A549 treated with ZK216348 at 1 μM for 4 hours (cell line): ENCODE measurements at places on chromosomes 7 and 10. TPM values are rescaled to one million over a fixed set of nuclear protein-coding genes. Genes with fewer than 3 reads are reported as not detected.

The UNCX gene
- total RNA-seq: 0.21 TPM in 1 of 5 replicates, not detected in the others

The DENND2A gene
- total RNA-seq: 0.41 to 0.80 TPM (median 0.63 TPM) in 5 replicates

The CCL24 gene
- not detected in 5 replicates for total RNA-seq

The TLL2 gene
- 0.08 to 0.16 TPM (median 0.12 TPM) in 4 of 5 replicates, not detected in the other for total RNA-seq

The ZNF503 gene
- total RNA-seq: 6.1 to 11.9 TPM (median 11.2 TPM) in 5 replicates

The MYPN gene
- total RNA-seq: 2.3 to 3.8 TPM (median 2.7 TPM) in 5 replicates

The PAPSS2 gene
- 16.1 to 24.0 TPM (median 21.9 TPM) in 5 replicates for total RNA-seq

The PANK1 gene
- total RNA-seq: 4.6 to 7.9 TPM (median 7.2 TPM) in 5 replicates

The CHST3 gene
- 31.8 to 48.4 TPM (median 41.8 TPM) in 5 replicates for total RNA-seq

The C10orf88 gene
- 6.6 to 9.6 TPM (median 8.6 TPM) in 5 replicates for total RNA-seq

The WNT8B gene
- 0.07 TPM in 1 of 5 replicates, not detected in the others for total RNA-seq

The FLNC gene
- 2.6 to 7.3 TPM (median 4.4 TPM) in 5 replicates for total RNA-seq

The TMEM184A gene
- total RNA-seq: 6.8 to 14.2 TPM (median 11.3 TPM) in 5 replicates

The ASZ1 gene
- total RNA-seq: not detected in 5 replicates

The PNLIPRP2 gene
- 0.12 TPM in 1 of 5 replicates, not detected in the others for total RNA-seq

The PSMG3 gene
- total RNA-seq: 65.9 to 113 TPM (median 104 TPM) in 5 replicates

The CTAGE4 gene
- not detected in 5 replicates for total RNA-seq

The LIPN gene
- total RNA-seq: not detected in 5 replicates

The ZNF316 gene
- 12.1 to 17.9 TPM (median 15.5 TPM) in 5 replicates for total RNA-seq

The VSTM4 gene
- total RNA-seq: 0.21 to 0.59 TPM (median 0.39 TPM) in 5 replicates

The GPC2 gene
- total RNA-seq: 0.37 to 1.0 TPM (median 0.92 TPM) in 5 replicates

The ASIC3 gene
- 6.8 to 11.5 TPM (median 9.8 TPM) in 5 replicates for total RNA-seq

The DLG5 gene
- 24.7 to 39.8 TPM (median 34.3 TPM) in 5 replicates for total RNA-seq

The DTX2 gene
- total RNA-seq: 22.2 to 43.7 TPM (median 36.2 TPM) in 5 replicates
